GM03348 (cell line): ENCODE measurements at places on chromosomes 13 and 19.

GRCh38 chr19:29812080-29812880, 489 bp downstream of the CCNE1 start:
- peak; percentile 51 for DNase-seq

DNA sequence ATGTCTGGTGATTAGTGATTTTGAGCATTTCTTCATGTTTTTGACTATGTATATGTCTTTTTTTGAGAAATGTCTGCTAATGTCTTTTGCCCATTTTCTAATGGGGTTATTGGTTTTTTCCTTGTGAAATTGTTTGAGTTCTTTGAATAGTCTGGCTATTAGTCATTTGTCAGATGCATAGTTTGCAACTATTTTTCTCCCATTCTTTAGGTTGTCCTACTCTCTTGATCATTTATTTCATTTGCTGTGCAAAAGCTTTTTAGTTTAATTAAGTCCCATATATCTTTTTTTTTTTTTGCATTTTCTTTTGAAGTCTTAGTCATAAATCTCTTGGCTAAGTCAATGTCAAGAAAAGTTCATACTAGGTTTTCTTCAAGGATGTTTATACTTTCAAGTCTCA, 449.8 kb downstream of the DACH1 start:
- DNase-seq, result no peak

DNA sequence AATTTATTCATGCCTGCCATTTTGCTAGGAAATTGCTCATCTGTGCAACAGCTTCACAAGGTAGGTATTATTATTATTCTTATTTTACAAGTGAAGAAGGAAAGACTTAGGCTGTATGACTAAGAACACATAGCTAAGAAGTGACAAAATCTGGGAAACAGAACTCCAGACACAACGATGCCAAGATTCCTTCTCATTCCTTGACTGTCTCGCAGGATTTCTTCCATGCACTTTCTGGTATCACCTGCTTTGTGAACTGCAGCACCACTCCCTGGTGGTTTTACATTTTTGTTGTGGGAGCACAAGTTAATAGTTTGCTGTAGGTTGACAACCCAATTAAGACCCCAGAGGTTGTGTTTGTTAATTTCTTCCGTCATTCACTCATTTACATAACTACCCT, 188.5 kb downstream of the LACC1 start:
- peak; percentile 16 for DNase-seq

- no peak for DNase-seq
Observed at GRCh38 chr13:80101040-80101439, 239.9 kb downstream of the SPRY2 start.

- DNase-seq, result peak; percentile 99
Observed at GRCh38 chr19:3434630-3435553, 45.4 kb downstream of the SMIM24 start.

DNA sequence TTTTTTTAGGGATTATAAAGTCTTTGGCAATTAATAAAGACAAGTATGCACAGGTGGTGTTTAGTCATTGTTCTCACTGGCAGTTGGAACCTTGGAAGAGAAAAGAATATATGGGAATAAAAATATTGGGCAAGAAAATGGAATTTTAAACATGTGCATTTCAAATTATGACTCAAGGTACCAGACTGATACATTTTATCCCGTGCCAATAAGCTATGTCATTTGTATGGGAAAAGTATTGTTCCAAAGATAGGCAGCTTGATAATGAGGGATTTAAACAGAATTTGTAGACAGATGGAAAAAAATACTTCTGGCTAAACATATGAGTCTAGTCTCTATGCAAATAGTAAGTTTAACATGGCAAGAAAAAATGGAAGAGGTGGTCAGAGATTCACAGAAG, 169.5 kb upstream of the UFM1 start:
- peak; percentile 32 for DNase-seq

DNA sequence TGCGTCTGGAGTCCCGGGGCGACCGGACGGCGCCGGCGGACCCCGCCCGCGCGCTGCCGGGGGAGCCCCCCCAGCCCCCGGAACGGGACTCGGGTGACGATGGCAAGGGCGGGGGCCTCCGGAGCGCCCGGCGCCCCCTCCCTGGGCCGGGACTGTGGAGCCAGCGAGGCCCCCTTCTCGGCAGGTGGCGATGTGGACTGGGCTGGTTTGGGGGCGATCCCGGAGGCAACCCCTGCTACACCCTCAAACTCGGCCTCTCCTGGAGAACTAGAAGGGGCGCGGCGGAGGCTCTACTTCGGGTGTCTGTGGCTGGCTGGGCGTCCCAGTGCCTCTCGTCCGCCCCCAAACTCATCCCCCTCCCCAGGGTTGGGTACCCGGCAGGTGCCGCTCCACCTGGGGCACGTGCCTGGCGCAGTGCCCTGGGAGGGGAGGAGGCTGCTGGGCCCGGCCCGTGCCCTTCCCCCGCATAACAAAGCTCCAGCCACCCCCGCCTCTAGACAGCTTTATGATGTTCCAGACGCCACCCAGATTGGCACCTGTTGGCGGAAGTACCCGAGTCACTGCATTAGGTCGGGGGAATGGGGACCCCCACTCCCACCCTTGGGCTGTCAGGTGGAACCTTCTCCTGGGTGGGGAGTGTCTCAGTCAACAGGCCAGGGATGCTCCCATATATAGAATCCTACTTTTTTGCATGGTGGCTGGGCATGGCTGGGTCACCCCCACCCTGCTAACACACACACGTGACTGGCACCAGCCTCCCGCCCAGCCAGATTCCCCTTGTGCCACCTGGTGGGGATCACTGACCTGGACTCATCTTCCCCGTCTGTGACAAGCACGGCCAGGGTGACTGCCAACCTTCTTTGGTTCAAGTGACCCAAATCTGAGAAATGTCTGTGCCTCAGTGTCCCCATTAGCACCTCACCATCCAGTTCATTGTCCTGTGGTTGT, 722 bp downstream of the PKN1 start:
- peak; percentile 29 for DNase-seq
